Activated T-cell treated with anti-CD3 and anti-CD28 coated beads, Interleukin-2, amount 50 U/mL, for 72 hours (primary cell): ENCODE measurements at places on chromosomes 16 and 17.

GRCh38 chr16:60371591-60371990 is 1637.5 kb upstream of the GOT2 start:
- no peak for DNase-seq

DNA sequence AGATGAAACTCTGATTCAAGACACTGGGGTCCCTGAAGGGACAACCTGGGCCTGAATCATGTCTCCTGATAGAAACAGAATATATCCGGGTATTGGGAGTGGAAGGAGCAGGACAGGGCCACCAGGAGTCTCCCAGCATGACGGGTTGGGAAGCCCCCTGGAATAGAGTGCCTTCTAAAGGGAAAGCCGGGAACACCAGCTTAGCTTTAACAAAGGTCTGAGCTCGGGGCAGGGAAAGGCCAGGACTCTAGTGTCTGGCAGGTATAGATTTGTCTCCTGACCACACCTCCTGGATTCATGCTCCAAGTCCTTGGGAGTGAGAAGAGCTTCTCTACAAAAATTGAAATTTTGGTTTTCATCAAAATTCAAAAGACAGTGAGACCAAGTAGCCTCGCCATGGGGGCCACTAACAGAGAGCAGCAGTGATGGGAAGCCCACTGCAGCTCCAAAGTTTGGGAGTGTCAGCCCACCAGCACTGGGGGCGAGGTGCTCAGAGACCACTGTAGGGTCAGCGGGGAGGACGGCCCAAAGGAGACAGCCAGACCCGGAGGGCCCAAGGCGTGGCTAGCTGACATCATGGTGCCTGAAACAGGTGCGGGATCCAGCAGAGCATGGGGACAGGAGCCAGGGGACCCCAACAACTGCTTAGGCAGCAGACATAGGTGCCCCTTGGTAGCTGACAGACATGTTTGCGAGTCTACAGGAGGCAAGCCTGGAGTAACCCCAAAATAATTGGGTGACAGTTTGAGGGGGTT is 81.0 kb downstream of the C16orf78 start:
- no peak for DNase-seq

DNA sequence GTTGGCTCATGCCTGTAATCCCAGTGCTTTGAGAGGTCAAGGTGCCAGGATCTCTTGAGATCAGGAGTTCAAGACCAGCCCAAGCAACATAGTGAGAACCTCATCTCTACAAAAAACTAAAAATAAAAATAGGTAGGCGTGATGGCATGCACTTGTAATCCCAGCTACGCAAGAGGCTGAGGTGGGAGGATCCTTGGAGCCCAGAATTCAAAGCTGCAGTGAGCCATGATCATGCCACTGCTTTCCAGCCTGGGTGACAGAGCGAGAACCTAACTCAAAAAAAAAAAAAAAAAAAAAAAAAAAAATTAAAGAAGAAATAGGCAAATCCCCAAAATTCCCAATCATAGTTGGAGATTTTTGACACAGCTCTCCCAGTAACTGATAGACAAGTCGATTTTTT is 32.2 kb upstream of the SRCIN1 start:
- DNase-seq: no peak

DNA sequence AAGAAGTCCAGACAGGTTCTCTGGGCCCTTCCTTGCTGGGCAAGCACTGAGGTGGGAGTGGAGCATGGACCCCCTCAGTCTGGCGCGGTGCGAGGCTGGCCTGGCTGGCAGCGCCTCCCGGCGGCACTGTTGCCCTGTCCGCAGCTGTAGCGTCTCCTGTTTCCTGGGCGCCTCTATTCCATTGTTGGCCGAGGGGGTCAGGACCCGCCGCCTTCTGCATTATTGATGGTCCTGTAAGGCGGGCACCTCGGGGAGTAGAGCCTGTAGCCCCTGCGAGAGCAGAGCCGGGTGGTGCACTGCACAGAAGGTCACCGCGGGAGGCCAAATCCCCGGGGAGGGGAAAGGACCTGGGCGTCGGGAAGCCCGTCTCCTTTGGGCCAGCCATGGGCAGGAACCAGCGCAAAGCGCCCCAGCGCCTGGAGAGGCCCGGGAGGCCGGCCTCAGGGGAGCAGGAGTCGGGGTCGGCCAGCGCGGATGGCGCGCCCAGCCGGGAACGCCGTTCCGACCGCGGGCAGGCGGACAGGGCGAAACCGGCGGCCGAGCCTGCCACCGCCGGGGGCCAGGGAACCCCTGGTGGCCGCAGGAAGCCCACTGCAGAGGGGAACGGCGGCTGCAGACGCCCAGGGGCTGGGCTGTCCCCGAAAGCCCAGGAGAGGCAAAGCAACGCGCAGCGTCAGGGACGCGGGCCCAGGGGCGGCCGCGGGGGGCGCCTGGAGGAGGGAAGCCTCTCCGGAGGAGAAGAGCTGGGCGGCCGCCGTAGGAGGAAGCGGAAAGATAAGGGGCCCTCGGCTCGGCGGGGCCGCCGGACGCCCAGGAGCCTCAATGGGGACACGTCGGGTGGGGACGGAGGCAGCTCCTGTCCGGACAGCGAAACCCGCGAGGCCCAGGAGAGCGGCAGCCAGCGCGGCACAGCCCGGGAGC is at the start of gene MYO15B:
Gene MYO15B, plus strand, starts transcription at position 126 of the 921 bp plus-strand sequence. Its CDS starts 258 bp downstream, at position 384.
- peak; percentile 82 for DNase-seq

GRCh38 chr17:75069783-75070182 is 18.0 kb upstream of the SLC16A5 start:
- no peak for DNase-seq

DNA sequence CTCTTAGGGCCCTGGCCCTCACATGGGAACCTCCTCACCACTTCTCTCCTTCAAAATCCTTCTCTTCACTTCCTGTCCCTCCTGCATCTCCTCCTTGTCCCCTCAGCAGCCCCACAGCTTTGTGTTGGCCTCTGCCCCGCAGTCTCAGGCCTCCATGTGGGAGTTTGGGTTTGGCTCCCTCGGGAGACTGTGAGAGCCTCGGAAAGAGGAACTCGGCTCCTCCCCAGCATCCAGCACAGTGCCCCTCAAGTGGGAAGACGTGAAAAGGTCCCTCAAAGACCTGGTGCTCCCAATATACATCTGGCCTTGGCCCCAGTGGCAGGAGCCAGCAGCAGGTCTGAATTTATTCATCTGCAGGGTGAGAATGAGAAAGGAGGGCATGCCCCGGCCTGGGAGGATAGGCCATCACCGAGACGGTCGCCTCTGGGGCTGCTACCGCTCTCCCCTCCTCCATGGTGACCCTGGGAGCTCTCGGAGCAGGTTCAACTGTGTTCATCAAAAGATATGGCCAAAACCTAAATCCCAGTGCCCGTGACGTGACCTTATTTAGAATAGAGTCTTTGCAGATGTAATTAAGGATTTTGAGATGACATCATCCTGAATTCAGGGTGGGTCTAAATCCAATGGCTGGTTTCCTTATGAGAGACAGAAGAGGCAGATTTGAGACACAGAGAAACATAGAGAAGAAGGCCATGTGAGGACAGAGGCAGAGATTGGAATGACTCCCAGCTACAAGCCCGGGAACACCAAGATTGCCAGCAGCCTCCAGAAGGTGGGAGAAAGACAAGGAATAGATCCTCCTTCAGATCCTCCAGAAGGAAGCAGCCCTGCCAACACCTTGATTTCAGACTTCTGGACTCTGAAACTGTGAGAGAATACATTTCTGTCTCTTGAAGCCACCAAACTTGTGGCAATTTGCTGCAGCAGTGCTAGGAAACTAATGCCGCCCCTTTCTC is 135.1 kb downstream of the MRM1 start:
- DNase-seq: no peak

DNA sequence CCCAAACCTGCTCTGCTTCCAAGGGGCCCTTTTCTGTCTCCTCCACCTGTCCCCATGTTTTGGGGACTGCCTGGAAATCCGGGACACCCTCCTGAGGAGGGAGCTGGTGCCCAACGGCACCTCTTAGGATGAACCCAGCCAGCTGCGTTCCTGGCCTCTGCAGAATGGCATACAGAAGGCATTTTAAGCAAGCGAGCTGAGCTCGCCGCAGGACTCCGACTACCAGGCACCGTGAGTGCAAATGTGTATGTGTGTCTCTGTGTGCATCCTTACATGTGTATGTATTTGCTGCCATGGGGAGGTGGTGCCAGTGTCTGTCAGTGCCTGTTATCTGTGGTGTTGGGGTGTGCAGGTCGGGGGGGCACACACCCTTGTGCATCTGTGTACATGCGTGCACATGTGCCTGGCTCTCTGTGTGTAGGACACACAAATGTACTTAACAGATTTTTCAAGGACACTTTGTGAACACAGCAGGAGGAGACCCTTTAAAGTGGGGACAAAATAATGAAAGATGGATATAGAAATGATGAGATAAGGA is 39.3 kb downstream of the ABAT start:
- no peak for DNase-seq

DNA sequence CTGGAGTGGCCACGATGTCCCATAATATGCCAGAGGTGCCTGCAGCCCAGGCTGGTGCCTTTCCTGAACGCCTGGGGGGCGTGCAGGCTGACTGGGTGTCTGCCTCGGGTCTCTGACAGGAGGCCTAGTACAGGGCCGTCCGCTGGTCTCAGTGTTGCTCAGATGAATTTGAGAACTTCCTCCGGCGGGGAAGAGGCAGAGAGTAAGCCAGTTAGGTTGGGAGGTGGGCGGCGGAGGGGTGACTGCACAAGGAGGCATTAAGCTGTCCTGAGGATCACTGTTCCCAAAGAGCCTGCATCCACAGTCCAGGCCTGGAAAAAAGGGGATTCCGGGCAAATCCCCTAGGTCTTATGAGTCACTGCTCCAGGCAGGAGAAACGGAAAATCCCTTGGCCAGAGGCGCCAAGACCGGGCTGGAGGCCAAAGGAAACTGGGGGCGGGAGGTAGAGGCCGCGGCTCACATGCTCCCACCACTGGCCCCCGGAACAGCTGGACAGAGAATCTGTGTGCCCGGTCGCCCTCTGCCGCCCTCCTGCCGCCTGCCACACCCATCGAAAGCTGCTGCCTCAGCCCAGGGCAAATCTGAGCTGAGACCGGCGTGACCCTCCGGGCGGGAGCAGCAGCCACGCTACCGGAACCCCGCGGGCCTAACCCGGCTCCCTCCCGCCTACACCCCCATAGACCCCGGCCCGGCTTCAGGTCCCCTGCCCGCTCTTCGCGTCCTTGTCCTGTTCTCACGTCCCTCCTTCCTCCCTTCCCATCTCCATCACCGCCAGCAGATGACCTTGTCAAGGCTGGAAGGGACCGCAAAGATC is 1.2 kb downstream of the TRIM47 start:
- DNase-seq: peak; percentile 51

- peak; percentile 73 for DNase-seq
Measured at GRCh38 chr17:40564195-40564882, 933 bp downstream of the CCR7 start.

GRCh38 chr17:68353111-68353521 is 61.8 kb downstream of the ARSG start:
- no peak for DNase-seq

DNA sequence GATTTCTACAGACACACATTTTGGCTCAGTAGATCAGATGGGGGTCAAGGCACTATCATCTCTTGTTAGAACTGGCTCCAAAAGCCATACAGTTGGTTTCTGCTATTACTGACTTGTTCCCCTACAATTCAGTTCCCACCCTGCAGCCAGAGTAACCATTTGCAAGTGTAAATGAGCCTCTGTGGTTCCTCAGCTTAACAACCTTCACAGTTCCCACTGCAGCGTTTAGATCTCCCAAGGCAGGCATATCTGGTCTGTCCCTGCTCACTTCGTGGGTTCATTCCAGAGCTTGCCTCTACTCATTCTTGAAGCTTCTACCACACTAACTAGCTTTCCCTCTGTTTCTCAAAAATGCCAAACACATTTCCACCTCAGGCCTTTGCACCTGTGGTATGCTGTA is 186.1 kb downstream of the CBLN1 start:
- no peak for DNase-seq

DNA sequence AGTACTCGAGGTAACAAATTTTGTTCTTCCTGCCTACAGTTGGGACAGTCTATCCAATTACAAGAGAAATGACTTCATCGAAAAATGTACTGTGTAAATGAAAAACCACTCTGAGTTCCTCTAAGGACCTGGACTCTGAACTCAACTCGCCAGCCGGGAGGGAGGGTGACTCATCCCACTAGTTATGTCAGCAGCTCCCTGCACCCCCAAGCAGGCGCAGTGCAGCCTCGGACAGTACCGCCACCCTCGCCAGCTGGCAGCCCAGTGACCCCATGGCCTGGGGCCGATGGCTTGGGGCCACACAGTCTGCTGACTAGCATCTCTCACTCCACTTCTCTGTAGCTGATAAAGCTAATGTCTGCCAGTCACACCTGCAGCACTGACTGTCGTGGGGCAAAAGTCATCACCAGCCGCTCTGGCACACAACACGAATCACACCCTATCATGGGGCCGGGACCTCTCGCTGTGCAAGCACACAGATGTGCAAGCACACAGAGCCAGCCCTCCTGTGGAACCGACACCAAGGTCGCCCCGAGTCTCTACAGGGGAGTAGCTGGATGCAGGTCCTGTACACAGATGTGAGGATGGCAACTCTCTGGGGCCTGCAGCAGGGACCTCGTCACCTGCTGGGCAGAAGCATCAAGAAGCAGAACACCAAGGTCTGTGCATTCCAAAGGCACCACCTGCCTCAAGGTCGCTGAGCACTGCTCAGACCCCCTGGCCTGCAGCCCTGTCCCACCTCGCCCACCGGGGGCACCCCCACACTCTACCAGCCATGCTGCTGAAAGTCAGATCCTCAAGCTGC is 5.7 kb downstream of the CSNK1D start:
- DNase-seq: peak; percentile 61

DNA sequence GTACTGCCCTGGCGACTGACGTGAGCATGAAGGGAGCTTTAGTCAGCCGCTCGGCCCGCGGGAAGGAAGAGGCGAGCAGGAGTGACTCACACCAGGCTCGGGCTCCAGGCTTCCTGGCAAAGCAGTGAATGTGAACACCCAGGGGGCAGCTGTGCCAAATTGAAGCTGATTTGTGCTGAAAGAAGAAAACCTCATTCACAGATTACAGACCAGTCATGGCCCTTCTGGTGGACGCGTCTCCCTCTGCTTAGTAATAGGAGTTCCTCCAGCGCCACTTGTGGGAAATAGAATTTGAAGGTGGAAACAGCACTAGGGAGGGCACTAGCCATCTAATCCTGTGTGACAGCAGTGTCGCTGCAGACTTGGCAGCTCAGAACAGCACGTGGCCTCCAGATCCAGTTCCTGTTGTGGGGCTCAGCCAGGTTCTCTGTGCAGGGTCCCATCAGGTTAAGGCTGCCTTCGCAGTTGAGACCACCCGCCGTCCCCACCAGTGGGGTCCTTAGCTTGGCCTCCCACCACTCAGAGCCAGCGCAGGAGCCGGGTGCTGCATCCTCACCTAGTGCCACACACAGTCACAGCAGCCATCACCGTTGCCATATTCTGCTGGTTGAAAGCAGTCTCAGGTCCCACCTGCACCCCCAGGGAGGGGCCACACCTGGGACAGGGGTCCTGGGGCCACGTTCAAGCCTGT is 164.5 kb upstream of the CHMP6 start:
- peak; percentile 57 for DNase-seq

- no peak for DNase-seq
Measured at GRCh38 chr17:17880577-17881196, 43.9 kb upstream of the SREBF1 start.

DNA sequence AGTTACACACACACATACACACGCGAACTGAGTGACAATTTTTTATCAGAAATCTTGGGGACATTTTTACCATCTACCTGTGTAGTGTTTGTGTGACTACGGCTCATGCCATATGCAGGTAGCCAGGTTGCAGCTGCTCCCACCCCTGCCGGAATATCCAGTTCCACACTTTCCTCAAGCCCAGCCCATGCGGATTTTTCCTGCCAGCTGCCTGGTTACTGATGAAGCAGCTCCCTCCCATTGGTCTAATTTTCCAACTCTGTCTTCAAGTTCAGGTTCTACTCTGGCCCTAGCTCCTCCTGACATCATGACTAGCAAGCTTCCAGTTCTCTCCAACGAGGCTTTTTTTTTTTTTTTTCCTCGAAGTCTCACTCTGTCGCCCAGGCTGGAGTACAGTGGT is 4.8 kb downstream of the GSG1L2 start:
- DNase-seq: no peak
